ENCODE measurements at places on chromosomes 12 and 14.

GRCh38 chr14:85907536-85907935, 377.6 kb downstream of the FLRT2 start:
- no peak for DNase-seq

DNA sequence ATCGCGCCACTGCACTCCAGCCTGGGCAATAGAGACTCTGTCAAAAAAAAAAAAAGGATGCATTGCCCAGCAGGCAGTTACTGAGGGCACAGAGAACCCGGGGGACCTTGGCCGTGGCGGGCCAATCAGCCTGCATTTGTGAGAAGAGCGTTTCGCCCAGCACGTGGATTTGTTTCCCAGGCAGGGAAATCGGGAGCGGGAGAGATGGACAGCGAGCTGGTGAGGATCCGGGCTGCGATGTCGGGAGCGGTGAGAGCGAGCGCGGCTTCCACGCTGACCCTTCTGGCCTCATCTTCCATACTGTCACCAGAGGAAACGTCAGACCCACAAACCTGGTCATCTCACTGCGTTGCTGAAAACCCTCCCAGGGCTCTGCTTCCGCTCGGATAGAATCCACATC, 123.5 kb downstream of the RIMBP2 start:
- no peak for DNase-seq

DNA sequence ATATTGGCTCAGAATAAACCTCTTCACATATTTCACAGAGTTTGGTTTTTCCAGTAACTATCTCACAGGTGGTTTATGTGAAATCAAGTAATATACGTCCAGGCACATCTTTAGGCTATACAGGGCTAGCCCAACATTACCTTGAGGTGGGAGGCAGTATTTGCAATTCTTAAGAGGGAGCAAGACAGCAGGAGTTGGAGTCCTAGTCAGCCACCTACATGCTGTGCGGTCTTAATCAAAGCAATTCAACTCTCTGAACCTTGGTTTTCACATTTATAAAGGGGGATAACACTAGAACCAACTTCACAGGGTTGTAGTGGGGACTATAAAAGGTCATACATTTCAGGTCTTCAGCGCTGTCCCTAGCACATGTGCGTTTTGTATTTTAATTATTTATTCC, 73.5 kb upstream of the FICD start:
- DNase-seq, result no peak

DNA sequence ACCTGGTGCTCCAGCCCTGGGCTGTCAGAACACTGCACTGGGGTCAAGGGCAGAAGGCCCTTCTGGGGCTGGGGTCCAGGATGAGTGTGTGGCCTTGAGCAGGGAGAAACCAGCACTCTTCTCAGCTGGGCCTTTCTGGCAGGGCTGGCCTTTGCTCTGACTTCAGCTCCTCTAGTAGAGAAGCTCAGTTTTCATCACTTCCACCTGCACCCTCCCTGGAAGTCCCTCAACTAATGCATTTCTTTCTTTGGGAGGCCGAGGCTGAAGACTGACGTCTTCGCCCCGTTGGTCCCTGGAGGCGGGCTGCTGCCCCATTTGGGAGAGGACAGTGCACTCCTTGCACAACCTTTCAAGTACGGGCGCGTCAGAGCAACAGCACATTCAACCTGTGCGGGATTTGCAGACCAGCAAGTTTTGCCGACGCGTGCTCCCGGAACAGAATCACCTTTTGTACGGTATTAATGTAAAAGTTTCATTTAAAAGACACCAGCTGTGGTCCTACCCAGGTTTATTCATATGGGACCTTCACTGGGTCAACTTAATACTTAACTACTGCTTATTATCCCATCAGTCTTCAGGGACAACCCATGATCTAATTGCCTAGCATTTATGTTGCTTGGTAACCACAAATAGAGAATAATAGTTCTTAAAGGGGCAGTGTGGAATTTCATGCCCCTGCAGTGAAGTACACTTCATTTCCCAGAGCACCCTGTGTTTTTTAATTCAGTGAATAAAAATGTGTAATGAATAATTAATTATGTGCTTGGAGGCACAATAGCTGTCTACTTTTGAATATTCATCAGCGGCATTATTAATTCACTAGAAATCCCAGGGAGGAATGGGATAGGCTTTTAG, 134.8 kb upstream of the VRK1 start:
- no peak for DNase-seq

DNA sequence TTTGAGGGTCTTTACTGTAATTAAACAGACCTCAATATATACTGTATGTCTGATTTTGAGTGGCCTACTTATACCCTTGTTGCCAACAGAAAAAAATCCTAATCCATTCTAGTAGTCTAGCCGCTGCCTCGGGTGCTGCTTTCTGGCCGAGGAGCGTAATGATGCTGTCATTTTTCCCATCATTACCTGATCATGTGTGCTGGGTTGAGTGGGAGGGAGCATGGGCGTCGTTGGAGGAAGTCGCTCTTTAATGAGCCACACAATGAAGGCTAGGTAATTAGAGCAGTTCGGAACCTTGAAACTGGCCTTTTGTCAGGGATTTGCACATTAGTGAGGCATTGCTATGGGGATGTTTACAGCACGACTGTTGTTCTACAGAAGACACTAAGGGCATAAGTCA, 76.1 kb upstream of the RFX4 start:
- DNase-seq, result no peak

GRCh38 chr12:106855221-106855758, 80.8 kb downstream of the RIC8B start:
- DNase-seq, result no peak

DNA sequence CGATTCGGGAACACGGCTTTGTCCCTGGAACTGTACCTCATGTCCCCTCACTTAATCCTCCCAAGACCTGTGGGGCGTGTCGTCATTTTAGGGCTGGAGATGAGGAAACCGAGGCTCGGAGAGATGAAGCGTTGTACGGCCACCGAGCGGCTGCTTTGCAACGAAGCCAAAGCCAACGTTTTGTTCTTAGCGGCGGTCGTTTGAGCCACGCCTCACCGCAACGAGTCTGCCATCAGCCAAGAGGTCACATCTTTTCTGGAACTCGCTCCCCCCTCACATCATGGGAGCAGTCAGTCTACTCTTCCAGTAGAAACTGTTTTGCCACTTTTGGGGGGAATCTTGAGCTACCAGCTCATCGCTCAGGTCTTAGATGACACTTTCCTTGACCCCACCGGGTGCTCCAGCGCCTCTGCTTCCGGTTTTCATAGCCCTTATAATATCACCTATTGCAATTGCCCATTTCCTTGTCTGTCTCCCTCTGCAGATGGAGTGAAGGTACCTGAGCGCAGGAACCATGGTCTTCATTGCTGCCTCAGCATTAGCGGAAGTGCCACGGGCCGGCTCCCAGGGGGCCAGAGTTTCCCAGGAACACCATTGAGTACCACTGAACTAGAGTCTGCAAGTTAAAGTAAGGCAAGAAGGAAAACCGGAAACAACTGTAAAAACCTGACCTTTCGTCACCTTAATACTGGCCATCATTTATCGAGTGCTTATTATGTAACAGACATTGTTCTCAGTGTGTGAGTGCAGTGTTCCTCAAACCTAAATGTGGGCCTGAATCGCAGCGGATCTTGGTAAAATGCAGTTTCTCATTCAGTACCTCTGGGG, 19.6 kb downstream of the NINJ2 start:
- no peak for DNase-seq

DNA sequence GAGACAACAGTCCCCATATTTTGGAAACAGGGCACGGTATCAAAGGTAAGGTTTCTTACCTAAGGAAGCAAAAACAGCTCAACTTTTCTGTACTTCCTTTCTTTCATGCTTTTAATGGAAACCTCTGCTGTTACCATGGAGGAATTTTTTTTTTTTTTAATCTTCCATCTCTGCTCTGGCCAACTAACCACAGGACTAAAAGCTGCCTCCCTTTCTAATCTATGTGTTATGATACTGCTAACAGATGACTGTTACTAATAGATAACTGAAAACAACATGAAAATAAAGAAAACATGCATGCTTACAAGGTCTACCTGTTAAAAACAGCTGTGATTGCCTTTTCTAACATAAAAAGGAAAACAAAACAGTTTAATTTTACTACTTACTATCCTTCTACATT, 168.4 kb downstream of the SOX5 start:
- no peak for DNase-seq

DNA sequence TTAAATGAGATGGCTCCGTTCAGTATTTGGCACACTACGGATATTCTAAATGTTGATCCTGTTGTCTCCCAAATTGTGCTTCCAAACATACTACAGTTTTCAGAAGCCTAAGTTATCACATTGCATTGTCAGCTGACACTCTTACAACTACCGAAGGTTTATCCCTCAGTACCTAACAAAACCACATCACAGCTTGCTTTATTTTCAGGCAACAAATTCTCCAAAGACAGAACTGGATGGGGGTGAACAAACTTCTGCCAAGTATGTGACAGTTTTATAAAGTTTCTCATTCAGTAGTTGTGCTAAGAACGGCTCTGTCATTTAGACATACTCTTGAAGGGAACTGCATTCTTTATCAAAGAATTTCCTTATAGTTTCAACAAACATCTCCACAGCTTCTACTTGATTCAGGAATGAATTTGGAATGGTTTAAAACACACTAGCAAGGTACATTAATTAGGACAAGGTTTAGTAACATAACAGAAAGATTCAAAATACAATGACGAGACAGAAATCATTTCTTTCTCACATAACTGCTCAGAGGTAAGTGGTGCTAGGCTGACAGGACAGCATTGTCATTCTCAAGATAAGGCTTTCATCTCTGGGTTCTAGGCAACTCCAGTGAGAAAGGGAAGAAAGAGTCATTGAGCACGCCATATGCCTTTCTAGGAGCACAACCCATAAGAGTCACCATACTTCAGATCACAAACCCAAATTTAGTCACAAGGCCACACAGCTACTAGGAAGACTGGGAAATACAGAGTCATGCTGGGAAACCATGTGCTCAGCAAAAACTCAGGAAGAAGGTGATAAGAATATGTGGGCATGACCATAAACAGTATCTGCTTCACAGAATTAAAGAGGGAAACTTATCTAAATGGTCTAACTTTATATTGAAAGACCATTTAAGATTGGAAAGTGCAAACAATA, 100.7 kb downstream of the DUSP6 start:
- no peak for DNase-seq

DNA sequence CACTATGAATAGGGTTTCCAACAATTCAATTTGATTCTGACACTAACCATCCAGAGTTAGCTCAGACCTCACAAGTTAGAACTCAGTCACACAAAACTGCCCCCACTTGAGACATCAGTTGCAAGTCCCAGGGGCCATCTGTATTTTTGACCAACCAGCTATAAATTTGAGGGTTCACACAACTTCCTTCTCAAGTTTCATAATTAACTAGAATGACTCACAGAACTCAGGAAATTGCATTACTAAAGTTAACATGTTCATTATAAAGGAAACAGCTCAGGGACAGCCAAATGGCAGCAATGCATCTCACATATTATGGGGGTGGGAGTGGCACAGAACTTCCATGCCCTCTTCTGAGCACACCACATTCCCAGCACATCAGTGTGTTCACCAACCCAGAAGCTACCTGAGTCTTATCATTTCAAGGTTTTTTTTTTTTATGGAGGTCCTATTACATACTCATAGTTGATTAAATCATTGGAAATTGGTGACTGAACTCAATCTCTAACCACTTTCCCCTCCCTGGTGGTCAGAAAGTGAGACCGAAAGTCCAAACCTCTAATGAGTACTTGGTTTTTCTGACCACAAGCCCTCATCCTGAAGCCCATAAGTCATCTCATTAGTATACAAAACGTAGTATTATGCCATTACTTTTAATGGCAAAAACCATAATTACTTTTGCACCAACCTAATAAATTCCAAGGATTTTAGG, 1721.5 kb upstream of the SEL1L start:
- no peak for DNase-seq

DNA sequence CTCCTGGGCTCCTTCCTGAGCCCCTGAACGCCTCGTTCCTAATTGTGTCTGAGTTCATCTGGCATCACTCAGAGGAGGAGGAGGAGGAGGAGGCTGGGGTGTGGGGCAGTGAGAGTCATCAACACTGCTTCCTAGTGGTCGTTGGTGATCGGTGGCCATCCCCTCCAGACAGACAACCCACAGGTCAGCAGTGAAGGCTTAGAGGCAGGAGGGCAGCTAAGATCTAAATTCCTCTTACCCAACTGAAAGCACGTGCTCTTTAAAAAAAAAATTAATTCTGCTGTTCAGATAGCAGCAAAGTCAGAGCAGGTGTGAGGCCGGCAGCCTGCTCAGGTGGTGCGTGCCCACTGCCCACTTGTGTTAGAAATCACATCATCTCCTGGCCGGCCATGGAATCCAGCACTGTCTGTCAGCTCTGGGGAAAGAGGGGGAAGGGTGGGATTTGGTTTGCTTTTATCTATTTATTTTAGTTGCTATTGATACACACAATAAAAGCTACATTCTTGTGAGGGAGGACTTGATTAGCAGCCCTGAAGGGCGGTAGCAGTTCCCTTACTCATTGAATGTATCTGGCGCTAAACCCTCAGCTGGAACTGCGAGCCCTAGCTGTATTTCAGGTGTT, 46.6 kb downstream of the PPP2R5C start:
- no peak for DNase-seq

DNA sequence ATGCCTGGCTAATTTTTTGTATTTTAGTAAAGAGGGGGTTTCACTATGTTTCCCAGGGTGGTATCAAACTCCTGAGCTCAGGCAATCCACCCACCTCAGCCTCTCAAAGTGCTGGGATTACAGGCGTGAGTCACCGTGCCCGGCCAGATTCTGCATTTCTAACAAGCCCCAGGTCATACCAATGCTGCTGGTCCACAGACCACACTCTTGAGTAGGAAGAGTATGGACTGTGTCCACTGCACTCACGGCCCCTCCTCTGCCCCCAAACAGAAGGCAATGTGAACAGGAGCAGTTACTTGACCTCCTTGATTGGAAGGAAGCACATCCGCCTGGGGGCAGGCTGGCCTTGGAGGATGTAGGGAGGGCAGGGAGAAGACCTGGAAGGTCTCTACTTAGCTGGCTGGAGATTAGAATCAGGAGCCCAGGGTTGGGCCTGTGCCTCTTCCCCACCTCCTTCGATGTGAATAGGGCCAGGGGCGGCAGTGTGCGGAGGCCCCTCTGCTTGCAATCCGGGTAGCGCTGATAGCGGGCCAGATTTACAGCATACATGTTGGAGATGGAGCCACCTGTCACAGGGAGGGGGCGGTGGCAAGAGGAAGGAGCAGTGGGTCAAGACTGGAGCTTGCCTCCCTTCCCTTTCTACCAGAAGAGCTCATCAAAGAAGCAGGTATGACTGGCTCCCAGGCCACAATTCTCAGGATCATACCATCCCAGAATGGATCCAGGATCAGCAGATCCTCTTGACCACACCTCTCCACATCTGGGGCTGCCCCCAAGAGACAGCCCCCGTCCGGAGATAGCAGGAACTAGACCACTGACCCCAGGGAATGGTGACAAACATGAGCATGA, 9.4 kb upstream of the ZNF740 start:
- no peak for DNase-seq
